NCI-H345 (cell line): ENCODE measurements at places on chromosomes 2 and 18.

DNA sequence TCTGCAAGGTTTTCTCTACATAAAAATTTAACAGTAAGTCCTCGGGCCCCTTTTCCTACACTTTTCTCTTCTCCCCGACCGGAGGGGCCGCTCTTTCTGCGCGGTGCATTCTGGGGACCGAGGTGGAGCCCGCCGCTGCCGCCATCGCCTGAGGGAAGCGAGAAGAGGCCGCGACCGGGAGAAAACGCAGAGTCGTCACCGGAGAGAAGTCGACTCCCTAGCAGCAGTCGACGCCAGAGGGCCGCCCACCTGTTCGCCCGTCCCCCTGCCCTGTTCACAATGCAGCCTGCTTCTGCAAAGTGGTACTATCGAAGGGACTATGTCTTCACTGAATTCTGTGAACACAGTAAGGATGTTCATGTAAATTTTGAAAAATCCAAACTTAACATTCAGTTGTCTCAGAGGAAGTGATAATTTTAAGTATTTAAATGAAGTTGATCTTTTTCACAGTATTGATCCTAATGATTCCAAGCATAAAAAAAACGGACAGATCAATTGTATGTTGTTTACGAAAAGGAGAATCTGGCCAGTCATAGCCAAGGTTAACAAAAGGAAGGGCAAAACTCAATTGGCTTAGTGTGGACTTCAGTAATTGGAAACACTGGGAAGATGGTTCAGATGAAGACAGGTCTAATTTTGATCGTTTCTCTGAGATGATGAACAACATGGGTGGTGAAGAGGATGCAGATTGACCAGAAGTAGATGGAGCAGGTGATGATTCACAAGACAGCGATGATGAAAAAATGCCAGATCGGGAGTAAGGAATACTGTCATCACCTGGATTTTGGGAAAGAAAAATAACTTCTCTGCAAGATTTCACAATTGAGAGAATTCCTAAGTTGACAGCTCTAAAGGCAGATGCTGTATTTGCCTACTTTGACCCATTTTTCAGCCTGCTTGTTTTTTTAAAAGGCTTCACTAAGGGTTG, 55.8 kb downstream of the ASXL2 start:
- DNase-seq: no peak

DNA sequence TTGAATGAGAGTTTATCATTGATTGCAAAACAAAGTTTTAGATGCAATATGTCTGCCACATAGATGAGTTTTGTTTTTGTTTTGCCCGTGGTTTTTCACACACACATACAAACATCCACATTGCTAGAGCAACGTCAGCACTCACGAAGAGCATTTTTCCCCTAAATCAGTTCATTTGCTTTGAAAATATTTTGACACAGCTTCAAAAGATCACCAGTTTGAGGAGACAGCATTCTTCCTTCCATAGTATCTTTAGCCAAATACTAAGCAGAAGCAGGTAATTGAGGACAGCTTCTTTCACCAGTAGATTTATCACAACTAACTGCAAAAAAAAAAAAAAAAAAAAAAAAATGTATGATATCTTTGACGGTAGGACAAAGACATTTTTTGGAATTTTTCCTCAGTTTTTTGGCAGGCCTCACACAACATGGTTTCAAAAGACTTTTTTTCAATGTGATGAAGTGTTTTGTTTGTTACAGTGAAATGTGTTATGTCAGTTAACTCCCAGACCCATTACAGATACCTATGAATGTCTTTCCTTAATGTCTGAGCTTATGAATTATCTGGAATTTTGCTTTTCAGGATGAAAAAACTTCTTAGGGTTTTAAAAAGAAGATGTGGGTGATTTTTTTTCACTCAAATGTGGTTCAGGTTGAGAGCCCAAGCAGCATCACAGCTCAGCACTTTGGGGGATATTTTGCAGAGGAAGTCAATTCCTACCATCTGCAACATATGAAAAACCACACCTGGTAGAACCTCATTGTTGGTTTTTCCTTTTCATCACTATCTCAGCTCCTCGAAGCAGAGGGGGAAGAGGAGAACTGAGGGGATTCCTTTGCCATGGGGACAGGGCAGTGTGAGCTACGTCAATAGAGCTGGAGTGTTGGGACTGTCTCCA, 31.6 kb downstream of the AOX1 start:
- DNase-seq: no peak

- no peak for DNase-seq
Measured at GRCh38 chr2:168220965-168221819, 26.2 kb downstream of the STK39 start.

DNA sequence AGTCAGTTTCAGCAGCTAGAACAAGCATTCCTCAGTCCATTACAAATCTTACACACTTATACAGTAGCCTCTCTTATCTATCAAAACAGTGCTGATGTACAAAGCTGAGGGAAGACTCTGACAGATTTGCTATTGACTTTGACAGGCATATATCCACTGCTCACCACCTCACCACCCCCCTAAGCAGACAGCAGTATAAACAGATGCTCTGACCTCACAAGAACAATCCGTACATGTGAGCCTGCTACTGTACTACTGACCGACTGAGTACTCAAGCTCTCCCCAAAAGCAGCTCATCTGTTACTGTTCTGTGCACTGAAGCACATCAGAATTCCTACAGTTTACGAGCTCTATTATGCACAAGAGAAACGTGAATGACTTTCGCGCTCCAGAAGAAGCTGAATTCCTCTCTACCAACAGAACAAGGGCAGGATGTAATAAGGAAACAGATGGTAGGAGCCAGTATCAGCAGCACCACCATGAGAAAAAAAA, 95.6 kb upstream of the PDE1A start:
- peak; percentile 38 for DNase-seq

- DNase-seq: no peak
Measured at GRCh38 chr2:222303045-222303827, 4.4 kb upstream of the PAX3 start.

DNA sequence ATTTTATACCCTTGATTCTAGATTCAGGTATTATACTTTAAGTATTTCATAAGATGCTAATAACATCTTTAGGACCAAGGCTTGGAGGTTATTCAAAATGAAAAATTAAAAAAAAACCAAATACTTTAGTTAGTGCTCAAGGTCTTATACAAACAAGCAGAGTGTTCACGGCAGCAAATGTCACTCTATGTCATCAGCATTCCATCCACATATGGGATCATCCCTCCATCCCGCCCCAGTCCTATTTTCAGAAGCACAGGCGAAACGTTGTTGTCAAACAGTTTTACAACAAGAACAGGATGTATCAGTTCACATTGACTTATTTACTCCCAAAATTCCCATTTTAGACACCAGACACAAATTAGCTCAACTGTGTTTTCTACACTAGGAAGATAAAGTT, 83.7 kb downstream of the DSEL start:
- DNase-seq: no peak

GRCh38 chr2:73917696-73918207, 8.9 kb upstream of the DGUOK start:
- no peak for DNase-seq

- DNase-seq: no peak
Measured at GRCh38 chr2:83162421-83162820, 1296.7 kb downstream of the SUCLG1 start.
